Tibial nerve (tissue), 4 donors: ENCODE measurements at places on chromosomes 3 and 15. TPM values are rescaled to one million over a fixed set of nuclear protein-coding genes. Genes with fewer than 3 reads are reported as not detected.

Gene KLF15
- 138 TPM for total RNA-seq

Gene PRTG
- 2.1 TPM for total RNA-seq

Gene PLSCR4
- total RNA-seq = 147 TPM

Gene EFHB
- total RNA-seq = 1.5 TPM
